ENCODE measurements at places on chromosomes 6 and 20. TPM values are rescaled to one million over a fixed set of nuclear protein-coding genes. Genes with fewer than 3 reads are reported as not detected.

Gene NKAIN4
- not detected for total RNA-seq

Gene COL11A2
- total RNA-seq, result under 0.01 TPM

Gene C6orf58
- total RNA-seq, result not detected

Gene PLN
- 0.58 TPM for total RNA-seq

Gene EYS
- under 0.01 TPM for total RNA-seq

Gene FITM2
- 8.9 TPM for total RNA-seq

Gene NFATC2
- not detected for total RNA-seq
